H4 (cell line): ENCODE measurements at places on chromosomes 1 and 21. TPM values are rescaled to one million over a fixed set of nuclear protein-coding genes. Genes with fewer than 3 reads are reported as not detected.
A peak's percentile ranks its signal among the peaks of the same experiment; 100 is the strongest.

Gene FHAD1
- total RNA-seq, result 0.17 TPM in 1 of 2 replicates, not detected in the other

- no peak for DNase-seq
These were observed 13.9 kb downstream of the SNIP1 start for GRCh38 chr1:37540036-37540785.

GRCh38 chr1:226002667-226003501 is 3.7 kb upstream of the SDE2 start:
- peak; percentile 80 for DNase-seq

Gene TNFRSF25
- total RNA-seq, result 0.10 and 0.81 TPM in 2 replicates

DNA sequence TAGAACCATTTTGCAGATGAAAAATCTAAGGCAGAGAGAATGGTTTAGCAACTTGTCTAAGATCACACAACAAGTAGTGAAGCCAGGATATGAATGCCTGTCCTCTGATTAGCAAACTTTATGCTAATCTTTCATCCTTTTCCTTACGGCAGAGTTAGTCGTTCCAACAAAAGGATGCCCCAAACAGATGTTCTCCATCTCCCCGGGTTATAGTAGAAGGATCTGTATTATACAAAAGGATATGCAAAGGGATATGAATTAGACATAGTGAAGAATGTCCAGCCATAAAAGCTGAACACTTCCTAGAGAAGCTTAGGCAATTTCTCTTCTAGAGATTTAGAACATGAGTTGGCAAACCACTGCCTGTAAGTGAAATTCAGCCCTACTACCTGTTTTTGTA is 291.6 kb upstream of the DUSP10 start:
- DNase-seq, result no peak

GRCh38 chr1:198845851-198846250 is 207.0 kb downstream of the PTPRC start:
- no peak for DNase-seq

Gene SPRR4
- not detected in 2 replicates for total RNA-seq

DNA sequence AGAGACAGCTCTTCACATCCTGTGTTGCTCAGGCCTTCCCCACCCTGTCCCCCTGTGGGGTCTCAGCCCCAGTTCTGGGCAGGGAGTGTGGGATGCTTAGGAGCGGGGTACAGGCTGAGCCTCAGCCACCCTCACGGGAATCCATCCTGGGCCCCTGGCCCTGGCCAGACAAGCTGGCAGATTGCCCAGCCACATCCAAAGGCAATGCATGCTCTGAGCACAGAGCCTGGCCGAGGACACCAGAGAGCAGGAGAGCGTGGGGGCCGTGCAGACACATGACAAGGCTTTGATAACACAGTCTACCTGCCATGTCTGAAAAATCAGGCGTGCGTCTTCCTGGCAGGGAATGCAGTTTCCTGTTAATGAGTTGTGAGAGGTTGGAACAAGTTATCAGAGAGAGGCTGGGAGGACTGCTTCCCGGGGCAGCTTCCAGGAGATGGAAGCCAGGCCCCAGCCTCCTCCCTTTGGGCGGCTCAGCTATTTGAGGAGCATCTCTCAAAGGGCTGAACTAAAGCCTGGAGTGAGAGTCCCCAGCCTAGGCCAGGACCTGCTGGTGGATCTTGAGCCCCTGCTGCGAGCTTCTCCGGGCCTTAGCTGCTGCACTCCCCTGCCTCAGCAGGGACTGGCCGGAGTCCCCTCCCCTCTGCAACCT is 72.2 kb upstream of the SELENON start:
- DNase-seq, result no peak

- no peak for DNase-seq
These were observed 30.6 kb upstream of the JUN start for GRCh38 chr1:58814251-58815068.

DNA sequence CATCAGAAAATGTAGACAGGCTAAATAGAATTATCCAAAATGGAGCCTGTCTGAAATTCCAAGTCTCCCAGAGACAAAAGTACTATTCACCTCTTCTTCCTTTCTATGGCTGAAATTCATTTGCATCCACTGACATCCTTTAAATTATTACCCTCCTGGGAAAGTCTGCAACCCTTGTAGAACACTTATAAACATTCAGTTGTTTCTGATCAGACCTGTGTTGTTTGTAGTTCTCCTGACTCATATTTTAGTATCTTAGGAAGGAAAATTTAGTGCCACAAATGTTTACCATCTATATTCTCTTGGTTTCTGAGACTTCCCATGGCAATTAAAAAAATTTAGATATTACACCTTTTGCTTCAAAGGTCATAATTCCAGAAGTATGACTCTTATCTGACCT is 69.6 kb upstream of the C1orf105 start:
- DNase-seq, result no peak

Gene RGS16
- 0.04 TPM in 1 of 2 replicates, not detected in the other for total RNA-seq
